Camera-type eye (tissue), 1 donor: ENCODE measurements at places on chromosomes 11 and 22. TPM values are rescaled to one million over a fixed set of nuclear protein-coding genes. Genes with fewer than 3 reads are reported as not detected.

Gene PHOX2A
- not detected for total RNA-seq

Gene SLC17A6
- total RNA-seq = 13.5 TPM

Gene CASP1
- 6.8 TPM for total RNA-seq

Gene ELMOD1
- total RNA-seq = 30.2 TPM

Gene SCARF2
- total RNA-seq = 16.8 TPM

Gene IGSF22
- 0.44 TPM for total RNA-seq

Gene PARVG
- 5.8 TPM for total RNA-seq

Gene TMPRSS6
- not detected for total RNA-seq

Gene OR4C11
- total RNA-seq = not detected

Gene MS4A14
- total RNA-seq = not detected

Gene KCNJ4
- total RNA-seq = 0.93 TPM

Gene NPAS4
- total RNA-seq = 0.82 TPM

Gene MMP11
- 13.6 TPM for total RNA-seq

Gene OR2AG1
- total RNA-seq = not detected

Gene P2RY6
- 0.44 TPM for total RNA-seq

Gene SHISAL1
- 6.3 TPM for total RNA-seq

Gene KRTAP5-1
- not detected for total RNA-seq

Gene MYBPC3
- total RNA-seq = 0.11 TPM

Gene TRIM66
- total RNA-seq = 13.0 TPM

Gene ENTHD1
- not detected for total RNA-seq

Gene PHLDB1
- total RNA-seq = 93.2 TPM

Gene ACTN3
- total RNA-seq = 0.49 TPM

Gene IGLL1
- not detected for total RNA-seq

Gene PARVA
- 35.6 TPM for total RNA-seq

Gene CNTN5
- total RNA-seq = 15.6 TPM

Gene ARHGAP8
- total RNA-seq = 3.2 TPM

Gene JHY
- 6.2 TPM for total RNA-seq

Gene NDUFC2
- 80.4 TPM for total RNA-seq

Gene LRRC10B
- total RNA-seq = 0.22 TPM

Gene SESN3
- 204 TPM for total RNA-seq

Gene RAG2
- 0.49 TPM for total RNA-seq

Gene MRPL21
- total RNA-seq = 33.3 TPM

Gene MIAT
- total RNA-seq = 180 TPM

Gene ARVCF
- total RNA-seq = 169 TPM

Gene HIC2
- 11.3 TPM for total RNA-seq

Gene DEUP1
- total RNA-seq = 1.3 TPM

Gene PTPN5
- 3.8 TPM for total RNA-seq

Gene MS4A15
- not detected for total RNA-seq

Gene RGL4
- total RNA-seq = not detected

Gene OR8D4
- total RNA-seq = not detected

Gene OR2D2
- total RNA-seq = 0.38 TPM

Gene TPBGL
- total RNA-seq = not detected

Gene PTPRCAP
- 0.71 TPM for total RNA-seq

Gene NXPE2
- 0.33 TPM for total RNA-seq

Gene ART1
- not detected for total RNA-seq

Gene API5
- total RNA-seq = 167 TPM

Gene RASD2
- total RNA-seq = 1.0 TPM

Gene RAG1
- 0.93 TPM for total RNA-seq

Gene SEPTIN3
- 47.3 TPM for total RNA-seq

Gene NAALAD2
- total RNA-seq = 29.7 TPM

Gene MMP13
- not detected for total RNA-seq
